ENCODE measurements at places on chromosomes 3 and 15.

DNA sequence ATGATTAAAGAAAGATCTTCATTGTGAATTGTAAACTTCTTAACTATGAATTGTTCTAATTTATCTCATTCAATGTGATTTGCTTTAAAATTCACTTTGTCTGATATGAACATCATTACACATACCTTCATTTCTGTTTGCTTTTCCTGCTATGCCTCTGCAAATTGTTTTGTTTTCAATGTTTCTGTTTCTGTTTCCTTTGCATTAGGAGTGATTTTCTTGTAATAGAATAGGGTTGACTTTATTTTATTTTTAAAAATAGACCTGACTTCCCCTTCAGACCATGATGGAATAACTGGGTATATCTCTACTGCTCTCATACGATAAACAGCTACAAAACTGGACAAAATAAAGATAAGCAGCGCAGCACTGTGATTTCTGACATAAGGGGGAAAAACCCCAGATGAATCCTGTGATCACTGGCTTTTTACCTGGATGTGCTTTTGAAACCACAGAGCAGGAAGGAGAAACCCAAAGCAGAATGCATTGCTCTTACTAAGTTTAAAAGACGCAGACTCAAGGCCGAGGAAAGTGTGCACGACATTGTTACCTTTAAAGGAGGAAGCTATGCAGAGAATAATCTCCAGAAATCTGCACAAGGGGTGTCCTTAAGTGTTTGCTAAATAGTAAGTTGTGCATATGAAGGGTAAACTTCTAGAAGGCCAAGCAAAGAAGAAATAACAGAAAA lies 420.2 kb downstream of the TBC1D5 start:
- no peak for DNase-seq

DNA sequence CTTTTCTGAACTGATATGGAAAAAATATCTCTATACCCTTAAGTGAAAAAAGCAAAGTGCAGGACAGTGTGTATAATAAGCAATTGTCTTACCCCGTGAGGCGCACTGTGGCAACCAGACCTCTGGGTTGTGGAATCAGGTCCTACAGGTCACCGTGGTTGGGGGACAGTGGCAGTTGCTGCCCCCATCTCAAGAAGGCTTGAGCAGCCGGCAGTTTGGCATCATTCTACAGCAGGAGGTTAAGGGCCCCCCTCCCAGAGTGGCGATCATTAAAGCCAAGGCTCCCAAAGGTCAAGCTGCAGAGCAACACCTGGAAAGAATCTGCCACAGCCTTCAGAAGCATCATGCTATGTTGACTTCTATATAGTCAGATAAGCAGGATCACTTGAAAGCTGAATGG lies 56.1 kb upstream of the HERC1 start:
- no peak for DNase-seq

- DNase-seq: no peak
Observed at GRCh38 chr3:72995337-72995736, 1.3 kb upstream of the PPP4R2 start.

DNA sequence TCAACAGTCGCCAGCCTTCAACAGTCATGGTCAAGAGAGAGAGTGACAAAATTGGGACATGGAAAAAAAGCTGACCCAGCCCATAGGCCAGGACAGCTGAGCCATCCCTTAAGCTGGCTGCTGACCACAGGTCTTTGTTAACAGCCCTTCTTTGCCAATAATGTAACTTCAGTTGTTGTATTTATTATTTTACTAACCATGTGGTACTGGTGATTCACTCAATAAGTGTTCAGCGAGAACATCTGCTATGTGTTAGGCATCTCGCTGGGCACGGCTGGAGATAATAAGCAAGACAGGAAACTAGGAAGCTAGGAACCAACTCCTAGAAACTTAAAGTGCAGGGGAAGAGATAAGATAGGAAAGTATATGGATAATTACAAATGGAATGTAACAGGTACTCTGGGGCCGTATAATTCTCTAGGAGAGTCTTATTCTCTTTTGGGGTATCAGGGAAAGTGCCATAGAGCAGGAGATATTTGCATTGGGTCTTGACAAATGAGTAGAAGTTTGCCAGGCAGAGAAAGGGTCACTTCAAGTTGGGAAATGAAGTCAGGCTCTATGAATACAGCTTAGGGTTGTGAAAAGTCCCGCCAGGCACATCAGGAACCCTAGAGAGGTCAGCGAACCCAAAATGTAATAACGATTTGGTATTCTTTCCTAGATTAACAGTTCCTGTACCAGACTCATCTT lies 84.0 kb upstream of the TRA2B start:
- DNase-seq: no peak

- DNase-seq: no peak
Observed at GRCh38 chr15:101210466-101210865, 41.4 kb downstream of the CHSY1 start.

- no peak for DNase-seq
Observed at GRCh38 chr3:175585898-175586297, 726.8 kb downstream of the NAALADL2 start.

DNA sequence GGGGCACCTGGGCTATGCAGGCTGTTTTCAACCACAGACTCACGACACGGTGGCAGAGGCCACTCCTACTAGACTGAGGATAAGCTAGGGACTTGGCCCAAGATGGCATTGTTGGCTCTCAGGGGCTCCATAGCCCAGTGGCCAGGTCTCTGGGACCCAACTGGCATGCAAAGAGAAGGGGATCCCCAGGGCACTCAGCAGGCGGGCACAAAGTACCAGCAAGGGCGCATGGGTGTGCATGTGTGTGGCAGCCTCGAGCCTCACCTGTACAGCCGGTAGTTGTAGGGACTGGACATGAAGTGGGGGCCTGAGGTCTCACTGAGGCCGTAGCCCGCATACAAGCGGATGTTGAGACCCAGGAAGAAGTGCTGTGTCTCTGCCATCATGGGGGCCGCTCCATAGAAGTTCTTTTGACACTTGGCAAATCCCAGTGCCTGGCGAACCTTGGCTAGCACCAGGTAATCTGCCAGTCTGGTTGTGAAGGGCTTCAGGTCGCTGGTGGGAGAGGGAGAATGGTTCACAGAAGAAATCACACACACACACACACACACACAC lies 30.2 kb downstream of the IDH3A start:
- no peak for DNase-seq

GRCh38 chr3:29265509-29266072 lies 15.3 kb upstream of the RBMS3 start:
- no peak for DNase-seq

- DNase-seq: no peak
Observed at GRCh38 chr3:73026111-73026759, 29.6 kb downstream of the PPP4R2 start.

GRCh38 chr15:74184582-74185091 lies 11.1 kb downstream of the ISLR start:
- DNase-seq: peak; percentile 52

- DNase-seq: peak; percentile 87
Observed at GRCh38 chr15:24823473-24823872, 131.3 kb upstream of the SNRPN start.

DNA sequence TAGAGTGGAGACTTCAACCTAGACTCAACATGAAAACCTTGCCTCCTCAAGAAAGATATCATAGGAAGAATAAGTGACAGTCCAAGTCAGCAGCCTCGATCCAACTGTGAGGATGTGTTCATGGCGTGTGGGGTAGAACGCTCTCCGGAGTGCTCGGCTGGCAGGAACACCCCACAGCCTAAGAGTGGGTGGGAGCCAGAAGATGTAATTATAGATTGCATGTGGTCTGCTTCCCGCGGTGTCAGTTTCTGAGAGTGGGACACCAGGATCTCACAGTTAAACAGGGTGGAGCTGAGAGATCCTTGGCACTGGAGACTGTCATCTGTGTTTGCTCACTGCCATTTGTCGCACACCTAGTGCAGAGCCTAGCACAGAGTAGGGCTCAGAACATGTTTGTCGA lies 158.0 kb downstream of the CTNNB1 start:
- no peak for DNase-seq

DNA sequence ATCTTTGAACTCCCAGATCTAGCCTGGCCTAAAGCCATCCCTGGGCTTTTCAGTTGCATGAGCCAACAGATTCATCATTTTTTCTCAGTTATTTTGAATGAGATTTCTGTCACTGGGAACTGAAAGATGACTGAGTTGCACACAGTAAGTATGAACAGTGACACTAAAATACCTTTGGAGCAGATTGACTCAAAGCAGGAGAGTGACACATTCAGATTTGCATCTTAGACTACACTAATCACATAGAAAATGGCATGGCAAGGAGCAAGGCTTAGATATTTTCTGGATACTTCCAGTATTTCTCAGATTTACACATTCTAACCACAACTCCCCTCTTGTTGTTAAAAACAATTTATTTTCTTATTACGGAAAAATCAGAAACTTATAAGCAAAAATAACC lies 32.8 kb downstream of the SEC62 start:
- DNase-seq: no peak

GRCh38 chr3:118813472-118813871 lies 221.2 kb downstream of the IGSF11 start:
- DNase-seq: no peak

DNA sequence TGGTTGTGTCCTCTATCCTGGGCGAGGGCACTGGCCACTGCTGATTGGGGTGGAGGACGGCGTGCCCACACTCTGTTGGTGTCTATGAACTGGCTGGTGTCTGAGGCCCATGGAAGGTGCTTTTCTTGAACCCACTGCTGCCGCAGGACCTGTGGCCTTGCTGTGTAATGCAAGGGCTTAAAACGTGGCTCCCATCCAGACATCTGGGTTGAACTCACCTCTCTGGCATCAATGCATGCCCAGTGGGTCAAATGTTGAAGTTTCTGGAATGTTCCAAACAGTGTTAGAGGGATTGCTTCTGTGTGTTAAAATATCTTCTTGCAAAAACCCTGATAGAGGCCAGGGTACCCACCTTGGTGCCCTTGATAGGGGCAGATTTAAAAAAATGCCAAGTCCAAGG lies 42.6 kb downstream of the FAM3D start:
- no peak for DNase-seq

DNA sequence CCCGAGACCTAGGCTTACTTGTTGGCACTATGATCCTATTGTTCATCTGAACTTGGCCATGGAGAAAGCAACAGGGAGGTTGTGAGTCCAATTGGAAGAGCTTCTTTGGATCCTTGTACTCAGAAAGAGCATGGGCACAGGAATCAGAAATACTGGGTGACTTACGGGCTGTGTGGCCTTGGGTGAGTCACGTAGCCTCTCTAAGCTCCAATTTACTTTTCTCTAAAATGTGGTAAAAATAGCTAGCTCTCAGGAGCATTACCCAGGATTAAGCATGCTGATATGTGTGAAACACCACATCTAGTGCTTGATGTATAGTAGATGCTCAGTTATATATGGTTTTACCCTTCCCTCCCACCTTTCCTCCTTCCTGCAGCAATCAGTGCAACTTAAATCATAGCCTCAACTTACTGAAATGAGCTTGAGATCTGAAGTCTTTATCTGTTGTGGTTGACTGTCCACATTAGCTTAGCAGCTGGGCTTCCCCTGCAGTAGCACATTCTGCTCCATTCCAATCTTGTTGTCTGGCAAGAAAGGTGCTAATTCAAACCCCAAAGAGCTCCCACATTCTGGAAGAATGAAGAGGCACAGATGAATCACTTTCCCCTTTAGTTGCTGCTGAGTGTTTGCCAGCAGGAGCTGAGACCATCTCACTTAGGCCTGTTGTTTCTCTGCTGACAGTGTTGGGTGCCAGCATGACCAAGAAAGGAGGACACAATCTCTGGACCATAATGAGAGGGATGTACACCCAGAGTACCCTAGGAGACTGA lies 299.1 kb upstream of the TRIM42 start:
- DNase-seq: no peak

DNA sequence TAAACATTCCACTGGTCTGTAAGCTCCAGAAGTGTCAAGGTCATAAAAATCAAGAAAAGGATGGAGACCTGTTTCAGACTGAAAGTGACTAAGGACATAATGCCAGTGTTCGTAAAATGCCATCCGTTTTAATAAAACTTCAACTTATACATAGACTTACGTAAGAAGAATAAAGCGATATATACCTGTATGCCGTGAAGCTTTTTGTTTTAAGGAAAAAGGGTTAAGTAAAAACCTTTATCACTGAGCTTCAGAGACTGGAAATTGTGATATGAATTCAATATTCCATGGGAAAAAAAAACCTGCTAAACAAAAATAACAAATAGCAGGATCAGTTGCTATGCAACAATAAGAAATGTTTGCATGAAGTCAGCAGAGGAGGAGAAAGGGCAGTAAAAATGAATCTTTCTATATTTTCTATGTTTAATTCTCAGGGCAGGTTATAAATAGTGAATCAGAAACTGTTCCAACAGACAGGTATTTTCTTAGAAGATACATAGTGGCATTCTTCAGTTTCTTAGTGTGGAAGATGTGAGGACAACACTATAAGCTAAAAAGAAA lies 42.5 kb downstream of the CHSY1 start:
- DNase-seq: no peak

DNA sequence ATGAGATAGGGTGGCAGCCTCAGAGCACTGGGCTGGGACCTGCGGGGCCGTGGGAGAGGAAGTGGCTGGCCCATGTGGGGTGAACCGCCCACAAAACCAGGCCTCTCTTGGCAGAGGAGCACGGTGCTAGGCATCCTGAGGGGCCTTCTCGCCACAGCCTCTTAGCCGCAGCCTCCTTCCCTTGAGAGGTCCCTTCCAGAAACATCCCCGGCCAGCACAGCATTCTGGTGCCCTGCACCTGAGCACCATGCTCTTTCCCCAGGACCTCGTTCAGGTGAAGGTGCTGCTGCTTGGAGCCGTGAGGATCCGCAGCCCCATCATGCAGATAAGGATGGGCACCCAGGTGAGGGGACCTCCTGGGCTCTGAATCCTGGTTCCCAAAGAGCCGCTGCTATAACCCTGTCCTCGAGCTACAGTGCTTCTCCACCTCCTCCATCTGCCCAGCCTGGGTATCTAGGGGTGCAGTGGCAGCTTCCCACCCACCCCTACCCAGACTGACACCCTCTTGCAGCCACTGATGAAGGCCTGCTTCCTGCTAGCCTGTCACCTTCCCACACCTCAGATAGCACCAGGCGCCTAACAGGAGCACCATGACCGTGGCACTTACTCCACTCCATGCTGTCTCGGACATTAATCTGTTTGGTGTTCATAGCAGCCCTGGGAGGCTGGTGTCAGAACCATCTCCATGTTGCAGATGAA lies 11.2 kb upstream of the TXNRD3 start:
- no peak for DNase-seq

GRCh38 chr3:8853081-8853480 lies 83.7 kb upstream of the OXTR start:
- DNase-seq: peak; percentile 25

- peak; percentile 59 for DNase-seq
Observed at GRCh38 chr3:29850641-29851040, 569.8 kb downstream of the RBMS3 start.

DNA sequence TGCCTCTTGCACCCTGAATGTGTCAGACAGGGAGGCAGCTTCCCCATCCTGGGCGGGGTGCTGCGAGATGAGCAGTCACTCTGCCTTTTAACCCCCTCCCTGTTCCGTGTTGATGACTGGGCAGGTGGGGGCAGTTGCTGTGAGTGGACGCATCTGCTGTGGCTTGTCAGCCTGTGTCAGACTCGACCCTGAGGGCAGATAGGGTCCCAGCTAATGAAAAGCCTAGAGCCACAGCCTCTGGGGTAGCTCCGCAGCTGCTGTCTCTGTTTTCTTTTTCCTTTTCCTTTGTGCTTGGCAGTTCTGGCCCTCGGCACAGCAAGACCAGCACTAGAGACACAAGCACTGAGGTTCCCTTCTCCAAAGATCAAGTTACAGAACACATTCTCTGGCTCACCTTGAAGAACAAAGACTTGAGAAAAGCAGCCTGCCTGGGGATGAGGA lies 43.0 kb upstream of the GLCE start:
- DNase-seq: peak; percentile 65

Data from H7 (cell line).